ENCODE measurements at places on chromosomes 13 and 19.

DNA sequence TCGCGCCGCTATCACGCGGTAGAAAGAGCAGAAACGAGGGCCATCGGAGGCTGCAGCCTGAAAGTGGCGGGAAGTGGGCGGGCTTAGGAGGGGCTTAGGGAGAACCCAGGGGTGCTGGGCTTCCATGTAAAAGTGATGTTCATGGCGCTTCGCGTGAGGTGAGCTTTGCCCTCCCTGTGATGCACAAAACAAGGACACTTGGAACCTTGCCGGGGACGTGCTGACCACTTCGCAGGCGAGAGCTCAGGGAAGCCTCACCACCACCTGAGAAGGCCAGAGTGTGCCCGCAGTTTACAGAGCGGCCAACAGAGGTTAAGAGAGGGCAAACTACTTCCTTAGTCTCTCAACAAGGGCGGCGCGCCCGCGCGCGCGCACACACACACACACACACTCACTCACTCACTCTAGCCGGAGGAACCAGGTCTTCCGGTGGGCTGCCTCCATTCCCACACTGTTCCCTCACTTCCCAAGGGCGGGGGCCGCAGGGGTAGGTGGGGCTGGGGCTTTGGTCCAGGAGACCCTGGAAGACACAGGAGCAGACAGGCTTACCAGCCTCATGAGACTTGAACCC, 651 bp downstream of the GAPDHS start:
- ATAC-seq, result peak; percentile 58

DNA sequence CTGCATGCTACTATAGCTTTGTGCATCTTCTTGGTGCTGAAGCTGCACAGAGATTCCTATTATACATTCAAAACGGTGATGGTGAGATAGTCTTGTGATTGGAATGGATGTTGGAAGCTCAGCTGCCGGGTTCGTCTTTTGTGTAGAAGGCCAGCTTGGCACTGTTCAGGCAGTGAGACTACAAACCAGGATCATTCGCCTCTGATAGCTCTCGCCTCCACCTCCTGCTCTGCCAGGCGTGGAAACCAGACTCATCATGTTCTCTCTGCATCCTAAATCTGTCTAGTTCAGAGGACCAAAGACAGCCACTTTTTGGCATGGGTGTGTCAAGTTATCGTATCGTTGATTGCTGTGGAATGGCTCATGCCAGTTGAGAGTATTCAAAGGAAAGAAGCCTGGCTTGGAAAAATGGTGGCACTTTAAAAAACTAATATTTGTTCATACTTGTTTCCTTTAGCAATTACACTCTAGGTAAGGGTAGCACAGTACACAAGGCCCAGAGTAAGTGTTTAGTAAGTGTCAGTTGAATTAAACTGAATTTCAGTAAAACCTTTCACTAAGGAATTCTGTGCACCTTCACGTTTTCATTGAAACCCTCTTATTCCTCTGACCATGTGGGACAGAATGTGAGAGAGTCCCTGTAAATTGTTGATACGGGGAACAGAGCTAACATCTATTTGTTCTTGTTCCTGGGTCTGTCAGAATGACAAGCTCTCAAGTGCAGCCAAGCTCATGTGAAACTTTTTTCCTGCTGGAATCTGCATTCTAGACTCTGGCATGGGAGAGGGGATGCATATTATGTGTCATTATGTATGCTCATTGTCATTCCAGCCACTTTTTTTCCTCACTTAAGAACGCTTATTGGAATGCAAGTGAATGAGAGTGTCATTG, 69.8 kb downstream of the DPY19L3 start:
- no peak for ATAC-seq

- ATAC-seq, result no peak
Observed at GRCh38 chr19:16875584-16876555, 12.9 kb upstream of the F2RL3 start.

- no peak for ATAC-seq
Observed at GRCh38 chr19:11626252-11626651, 29.0 kb downstream of the ZNF627 start.

DNA sequence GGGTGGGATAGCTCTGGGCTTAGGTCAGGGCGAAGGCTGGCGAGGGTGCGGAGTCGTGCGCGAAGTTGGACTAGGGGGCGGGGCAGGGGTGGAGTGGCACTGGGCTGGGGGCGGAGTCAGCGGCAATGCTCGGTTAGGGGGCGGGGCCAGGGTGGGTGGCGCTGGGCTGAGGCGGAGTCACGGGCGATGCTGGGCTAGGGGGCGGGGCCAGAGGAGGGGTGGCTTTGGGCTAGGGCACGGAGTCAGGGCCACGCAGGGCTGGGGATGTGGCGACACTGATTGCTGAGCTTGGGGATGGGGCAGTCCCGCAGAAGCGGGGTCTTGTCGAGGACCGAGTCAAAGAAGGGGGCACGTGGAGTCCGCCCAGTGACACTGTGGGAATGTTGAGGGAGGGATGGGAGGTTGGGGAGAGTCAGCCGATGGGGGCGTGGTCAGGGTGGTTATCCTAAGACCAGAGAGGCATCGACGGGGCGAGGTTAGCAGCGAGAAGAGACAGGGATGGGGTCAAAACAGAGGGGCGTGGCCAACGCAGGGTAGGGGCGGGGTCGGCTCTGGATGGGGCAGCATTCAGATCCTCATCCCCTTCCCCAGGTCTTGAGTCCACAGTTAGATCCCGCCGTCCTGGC, 8.7 kb downstream of the HOMER3 start:
- ATAC-seq, result peak; percentile 50

- ATAC-seq, result no peak
Observed at GRCh38 chr19:791567-792305, 5.5 kb upstream of the PTBP1 start.

- ATAC-seq, result no peak
Observed at GRCh38 chr19:54390942-54391577, 24.2 kb upstream of the TTYH1 start.

GRCh38 chr13:80551650-80552497, 210.9 kb upstream of the SPRY2 start:
- no peak for ATAC-seq

DNA sequence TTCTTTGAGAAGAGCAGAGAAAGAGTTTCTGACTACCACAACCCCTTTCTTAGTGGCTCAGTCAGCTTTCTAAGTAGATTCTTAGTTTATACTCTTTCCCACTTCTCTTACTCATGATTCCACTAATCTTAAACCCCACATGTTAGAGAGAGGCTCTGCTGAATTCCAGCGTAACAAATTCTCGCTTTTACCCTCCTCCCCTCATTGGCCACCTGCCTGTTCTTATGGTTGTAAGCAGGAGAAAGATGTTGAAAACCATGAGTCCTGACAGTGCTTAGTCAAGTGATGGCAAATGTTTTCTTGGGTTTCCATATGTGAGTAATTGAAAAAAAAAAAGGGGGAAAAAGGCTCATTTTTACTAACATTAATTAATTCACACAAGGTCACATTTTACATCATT, 125.9 kb downstream of the ZDHHC20 start:
- ATAC-seq, result no peak

DNA sequence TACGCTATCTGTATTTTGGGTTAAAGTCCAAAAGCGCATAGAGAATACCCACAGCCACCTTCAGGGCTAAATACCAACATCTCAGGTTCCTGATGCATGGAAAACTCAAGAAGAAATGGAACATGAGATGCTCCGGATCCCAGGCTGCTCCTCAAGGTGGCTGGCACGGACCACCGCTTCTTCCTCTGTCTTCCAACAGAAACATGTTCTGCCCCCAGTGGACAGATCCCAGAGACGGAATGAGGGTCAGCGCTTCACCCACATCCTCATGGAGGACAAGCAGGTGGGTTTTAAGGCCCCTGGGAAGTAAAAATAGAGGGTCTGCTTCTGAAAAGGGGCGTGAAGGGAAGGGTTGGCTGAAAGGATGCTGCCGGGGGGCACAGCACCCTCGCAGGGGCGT, 17.3 kb downstream of the COL4A1 start:
- no peak for ATAC-seq

DNA sequence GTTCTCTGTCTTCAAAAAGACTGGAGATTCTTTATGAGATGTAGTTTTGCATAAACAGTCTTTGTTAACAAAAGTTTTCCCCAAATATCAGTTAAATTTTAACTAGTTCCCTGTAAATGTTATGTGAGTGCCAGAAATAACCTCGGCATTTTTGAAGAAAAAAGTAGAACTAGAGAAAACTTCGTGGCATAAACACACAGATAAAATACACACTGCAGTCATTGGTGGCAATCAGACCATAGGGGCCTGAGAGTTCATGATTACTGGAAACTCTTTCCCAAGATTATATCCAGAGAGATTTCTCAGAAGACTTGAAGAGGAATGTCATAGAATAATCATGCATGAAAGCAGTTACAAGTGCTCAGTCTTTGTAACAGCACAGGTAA, 190.0 kb downstream of the MZT1 start:
- ATAC-seq, result no peak

DNA sequence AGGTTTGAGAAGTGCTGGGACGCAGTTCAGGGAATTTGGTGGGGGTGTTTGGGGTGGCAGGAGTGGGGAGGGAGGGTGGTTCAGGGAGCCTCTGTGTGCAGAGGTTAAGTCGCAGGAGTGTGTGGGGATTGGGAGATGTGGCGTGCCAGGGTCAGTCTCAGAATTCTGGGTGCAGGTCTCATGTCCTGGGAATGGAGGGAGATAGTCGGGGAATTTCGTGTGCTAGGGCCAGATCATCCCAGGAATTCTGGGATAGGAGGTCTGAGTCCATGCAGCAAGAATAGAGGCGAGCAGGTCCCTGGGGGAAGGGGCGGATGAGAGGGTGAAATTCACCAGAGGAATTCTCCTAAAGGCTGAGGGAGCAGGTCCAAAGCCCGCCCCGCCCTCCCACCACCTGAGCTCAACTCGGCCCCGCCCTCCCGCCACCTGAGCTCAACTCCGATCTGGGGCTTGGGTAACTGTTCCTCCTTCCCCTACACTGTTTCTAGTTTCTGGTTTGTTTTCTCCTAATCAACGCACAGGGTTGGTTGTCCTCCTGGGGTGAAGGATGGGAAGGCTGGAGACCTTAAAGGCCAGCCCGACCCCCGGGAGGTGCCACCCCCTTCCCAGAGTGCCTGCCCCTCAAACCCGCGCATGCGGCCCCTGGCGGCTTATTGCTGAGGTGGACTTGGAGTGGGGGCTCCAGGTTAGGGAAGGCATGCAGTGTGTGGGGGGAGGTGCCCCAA, 15.2 kb downstream of the KCNC3 start:
- ATAC-seq, result no peak

- peak; percentile 4 for ATAC-seq
Observed at GRCh38 chr19:18436671-18437490, 1.1 kb downstream of the ISYNA1 start.
